Fibroblast of skin of left quadriceps (primary cell): ENCODE measurements at places on chromosomes 1 and 21.

GRCh38 chr1:47843059-47843458 lies 154.1 kb downstream of the TRABD2B start:
- no peak for DNase-seq

DNA sequence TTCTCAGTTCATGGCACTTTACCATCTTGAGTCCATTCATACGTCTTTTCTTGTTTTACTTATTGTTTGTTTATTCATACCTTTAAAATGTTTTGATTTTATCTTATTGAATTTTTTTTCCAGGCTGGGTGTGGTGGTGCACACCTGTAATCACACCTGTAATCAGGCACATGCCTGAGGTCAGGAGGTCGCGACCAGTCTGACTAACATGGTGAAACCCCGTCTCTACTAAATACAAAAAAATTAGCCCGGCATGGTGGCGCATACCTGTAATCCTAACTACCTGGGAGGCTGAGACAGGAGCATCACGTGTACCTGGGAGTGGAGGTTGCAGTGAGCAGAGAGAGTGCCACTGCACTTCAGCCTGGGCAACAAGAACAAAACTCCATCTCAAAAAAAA lies 104.1 kb upstream of the MROH9 start:
- DNase-seq: no peak

GRCh38 chr1:11569954-11570353 lies 84.3 kb downstream of the FBXO2 start:
- no peak for DNase-seq

- DNase-seq: no peak
Measured at GRCh38 chr1:74205266-74205665, 7.2 kb downstream of the FPGT start.

DNA sequence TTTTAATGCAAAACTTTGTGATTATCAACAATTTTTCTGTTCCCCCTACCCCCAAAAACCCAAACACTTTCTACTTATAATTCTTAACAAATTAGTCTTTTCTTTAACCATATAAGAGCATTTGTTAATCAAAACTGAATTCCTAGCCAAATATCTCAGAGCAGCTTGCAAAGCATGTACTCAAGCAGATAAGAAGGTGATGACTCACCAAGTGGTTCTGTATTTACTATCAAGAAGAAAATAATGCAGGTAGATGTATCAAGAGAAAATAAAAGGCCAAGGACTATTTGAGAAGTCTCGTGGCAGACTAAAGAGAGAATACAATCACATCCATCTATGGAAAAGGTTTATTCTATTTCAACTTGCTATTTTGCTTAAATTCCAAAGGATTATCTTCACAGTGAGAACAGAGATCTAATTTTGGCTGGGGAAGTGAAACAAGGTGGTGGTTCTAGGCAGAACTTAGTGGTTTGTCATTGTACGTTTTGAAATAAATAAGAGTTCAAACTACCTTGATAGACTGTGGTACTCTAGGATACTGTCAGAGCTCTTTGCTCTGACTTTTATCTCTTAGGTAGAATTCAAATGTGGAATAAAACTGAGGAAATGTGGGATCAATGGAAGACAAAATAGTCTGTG lies 94.7 kb upstream of the NRIP1 start:
- no peak for DNase-seq

- DNase-seq: peak; percentile 55
Measured at GRCh38 chr1:165580931-165581871, 37.4 kb downstream of the LRRC52 start.

DNA sequence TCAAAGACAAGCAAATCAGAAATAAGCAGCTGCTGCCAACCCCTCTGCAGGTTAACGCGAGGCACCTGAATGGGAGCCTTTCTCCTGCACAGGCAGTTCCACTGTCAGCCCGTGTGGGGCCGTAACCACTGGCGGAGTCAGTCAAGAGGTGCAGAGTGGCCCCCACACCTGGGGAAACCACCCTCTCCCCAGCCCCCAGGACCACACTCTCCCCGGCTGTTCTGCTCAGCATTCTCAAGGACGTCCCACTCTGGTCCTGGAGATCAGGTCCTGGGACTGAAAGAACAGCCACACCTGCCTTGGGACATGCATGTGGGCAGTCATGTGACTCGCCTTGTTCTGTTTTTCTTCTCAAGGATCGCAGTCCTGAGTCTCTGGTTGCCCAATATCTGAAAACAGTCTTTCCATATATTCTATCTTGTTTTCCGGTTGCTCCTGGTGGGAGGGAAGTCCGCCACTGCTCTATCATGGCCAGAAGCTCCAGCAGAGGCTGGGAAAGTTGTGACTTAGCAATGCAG lies 252.5 kb downstream of the PTPRU start:
- DNase-seq: no peak

DNA sequence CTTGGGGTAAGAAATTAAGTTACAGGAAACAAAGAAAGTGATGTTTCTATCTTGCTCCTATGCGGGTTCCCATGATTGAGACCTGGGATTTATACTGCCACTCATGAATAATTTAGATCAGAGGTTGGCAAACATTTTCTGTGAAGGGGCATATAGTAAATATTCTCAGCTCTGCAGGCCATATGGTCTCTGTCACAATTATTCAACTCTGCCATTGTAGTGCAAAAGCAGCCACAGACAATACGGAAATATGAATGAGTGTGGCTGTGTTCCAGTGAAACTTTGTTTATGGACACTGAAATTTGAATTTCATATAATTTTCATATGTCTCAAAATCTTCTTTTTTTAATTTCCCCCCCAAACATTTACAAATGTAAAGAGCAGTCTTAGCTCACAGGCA lies 127.2 kb downstream of the FOXD2 start:
- no peak for DNase-seq

DNA sequence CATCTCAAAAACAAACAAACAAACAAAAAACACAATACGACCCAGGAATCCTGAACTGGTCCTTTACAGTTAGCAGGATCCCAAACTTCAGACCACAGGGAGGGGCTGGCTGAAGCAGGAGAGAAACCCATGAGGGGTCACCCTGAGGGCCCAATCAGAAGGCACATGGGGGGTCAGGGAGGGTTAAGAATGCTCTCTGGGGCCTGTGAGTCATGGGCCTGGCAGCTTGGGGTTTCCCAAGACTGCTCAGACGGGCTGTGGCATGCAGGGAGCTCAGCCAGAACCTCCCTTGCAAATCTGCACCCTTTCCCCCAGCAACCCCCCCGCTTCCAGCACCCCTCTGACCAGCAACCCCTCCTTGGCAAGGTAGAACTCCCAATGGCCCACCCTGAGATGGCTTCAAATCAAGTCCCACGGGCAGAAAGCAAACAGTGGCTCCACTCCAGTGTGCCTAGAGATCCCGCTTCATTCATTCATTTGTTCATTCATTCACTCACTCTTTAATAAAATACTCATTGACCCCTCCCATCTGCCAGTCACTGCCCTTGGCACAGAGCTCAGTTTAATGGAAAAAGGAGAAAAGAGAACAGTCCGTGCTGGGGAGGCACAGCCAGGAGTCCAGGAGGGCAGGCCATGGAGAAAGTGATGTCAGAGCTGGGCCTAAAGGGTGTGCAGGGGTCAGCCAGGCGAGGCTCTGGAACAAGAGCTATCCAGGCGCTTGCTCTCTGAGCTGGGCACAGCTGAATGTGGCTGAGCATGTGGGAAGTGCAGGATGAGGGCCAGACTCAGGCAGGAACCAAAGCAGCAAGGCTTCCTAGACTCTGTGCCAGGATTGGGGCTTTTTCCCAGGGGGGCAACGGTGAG lies 8.2 kb downstream of the UQCRHL start:
- DNase-seq: peak; percentile 91

- no peak for DNase-seq
Measured at GRCh38 chr1:204711103-204711946, 25.8 kb upstream of the LRRN2 start.

- DNase-seq: no peak
Measured at GRCh38 chr1:175536369-175536768, 207.0 kb downstream of the TNR start.

DNA sequence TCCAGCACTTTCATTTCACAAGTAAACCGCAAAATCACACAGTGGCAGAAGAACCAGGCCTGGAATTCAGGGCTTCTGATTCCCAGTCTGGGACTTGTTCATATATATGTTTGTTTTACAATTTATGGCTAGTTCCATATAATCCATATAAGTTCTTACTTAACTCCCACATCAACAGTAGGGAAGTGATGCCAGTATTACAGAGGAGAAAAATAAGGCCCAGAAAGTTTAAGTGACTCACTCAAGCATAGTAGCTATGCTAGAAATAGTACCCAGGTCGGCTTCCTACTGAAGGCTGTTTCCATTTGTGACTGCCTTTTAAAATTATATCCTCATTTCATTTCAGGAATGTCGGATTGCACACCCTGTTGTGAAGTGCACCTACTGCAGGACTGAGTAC lies 1.4 kb downstream of the FAM76A start:
- no peak for DNase-seq

- no peak for DNase-seq
Measured at GRCh38 chr1:201842472-201843027, 13.6 kb downstream of the IPO9 start.

DNA sequence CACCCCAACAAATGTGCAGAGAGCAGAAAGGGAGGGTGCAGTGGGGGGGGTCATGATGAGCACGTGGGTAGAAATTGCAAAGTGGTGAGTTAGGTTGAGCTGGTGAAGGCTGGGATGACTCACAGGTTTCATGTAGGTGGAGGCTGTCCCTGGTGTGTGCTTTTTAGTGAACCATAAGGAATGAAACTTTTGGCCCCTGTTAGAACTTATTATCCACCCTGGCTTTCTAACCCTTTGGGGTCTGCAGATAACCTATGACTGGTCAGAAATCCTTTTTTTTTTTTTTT lies 46.9 kb downstream of the DOP1B start:
- DNase-seq: peak; percentile 47

DNA sequence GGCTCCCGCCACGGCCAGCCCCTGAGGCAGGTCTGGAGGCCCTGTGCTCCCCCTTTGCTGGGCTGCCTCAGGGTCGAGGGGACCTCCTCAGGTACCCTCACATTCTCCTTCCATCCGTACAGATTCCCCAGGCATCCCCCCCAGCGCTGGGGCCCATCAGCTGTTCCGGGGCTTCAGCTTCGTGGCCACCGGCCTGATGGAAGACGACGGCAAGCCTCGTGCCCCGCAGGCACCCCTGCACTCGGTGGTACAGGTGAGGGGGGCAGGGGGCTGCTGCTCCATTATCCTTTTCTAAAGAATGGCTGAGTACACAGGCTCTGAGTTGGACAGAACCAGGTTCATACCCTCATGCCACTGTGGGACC lies 29.1 kb downstream of the RPS6KA1 start:
- DNase-seq: no peak

GRCh38 chr1:109094871-109095270 lies 4.3 kb downstream of the TMEM167B start:
- DNase-seq: no peak

DNA sequence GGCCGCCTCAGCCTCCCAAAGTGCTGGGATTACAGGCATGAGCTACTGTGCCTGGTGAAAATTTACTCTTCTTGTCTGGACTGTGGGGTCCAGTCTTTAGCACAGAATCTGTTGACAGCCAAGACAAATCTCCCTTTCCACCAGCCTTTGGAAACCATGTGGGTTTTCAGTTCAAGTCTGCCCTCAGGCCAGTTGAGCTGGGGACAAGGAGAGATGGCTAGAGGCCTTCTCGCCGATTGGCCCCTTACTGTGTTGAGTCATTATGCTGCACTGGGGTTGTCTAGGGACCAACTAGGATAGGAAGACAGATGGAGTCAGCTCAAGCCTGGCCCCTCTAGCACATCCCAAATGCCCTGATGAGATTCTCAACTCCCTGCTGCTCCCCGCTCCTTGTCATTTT lies 8.6 kb upstream of the NKAIN1 start:
- DNase-seq: no peak

DNA sequence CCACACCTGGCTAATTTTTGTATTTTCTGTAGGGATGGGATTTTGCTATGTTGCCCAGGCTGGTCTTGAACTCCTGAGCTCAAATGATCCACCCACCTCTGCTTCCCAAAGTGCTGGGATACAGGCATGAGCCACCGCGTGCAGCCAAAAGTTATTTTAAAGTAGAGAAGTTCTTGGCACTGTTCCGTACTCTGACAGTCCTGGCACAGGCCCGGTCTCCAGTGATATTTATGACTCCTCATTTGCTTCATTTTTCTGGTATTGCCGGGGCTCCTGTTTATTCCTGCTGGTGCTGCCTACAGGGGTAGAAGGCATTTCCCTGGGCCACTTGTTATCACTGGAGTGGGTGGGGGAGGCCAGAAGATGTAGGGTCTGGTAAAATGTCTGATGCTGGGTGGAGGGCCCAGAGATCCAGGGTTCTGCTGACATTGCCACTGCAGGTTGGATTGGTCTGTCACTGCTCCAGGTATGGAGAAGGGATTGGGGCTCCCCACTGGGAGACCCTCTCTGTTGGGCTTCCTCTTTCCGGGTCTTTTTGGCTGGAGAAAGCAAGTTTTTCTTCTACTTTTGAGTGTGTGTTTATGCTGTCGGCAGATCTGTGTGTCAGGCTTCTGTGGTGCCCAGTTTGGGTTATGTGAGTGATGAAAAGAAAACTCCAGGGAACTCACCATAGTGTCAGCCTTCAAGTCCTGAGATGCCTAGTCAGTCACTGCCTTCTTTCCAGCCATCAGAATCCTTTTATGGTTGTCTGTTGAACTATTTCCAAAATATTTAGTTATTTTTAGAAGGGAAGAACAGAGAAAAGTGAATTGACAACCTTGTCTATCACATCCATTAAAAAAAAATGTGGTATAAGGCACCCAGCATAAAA lies 4.5 kb downstream of the MROH7 start:
- DNase-seq: no peak

GRCh38 chr21:45299864-45300785 lies 12.4 kb upstream of the POFUT2 start:
- no peak for DNase-seq

DNA sequence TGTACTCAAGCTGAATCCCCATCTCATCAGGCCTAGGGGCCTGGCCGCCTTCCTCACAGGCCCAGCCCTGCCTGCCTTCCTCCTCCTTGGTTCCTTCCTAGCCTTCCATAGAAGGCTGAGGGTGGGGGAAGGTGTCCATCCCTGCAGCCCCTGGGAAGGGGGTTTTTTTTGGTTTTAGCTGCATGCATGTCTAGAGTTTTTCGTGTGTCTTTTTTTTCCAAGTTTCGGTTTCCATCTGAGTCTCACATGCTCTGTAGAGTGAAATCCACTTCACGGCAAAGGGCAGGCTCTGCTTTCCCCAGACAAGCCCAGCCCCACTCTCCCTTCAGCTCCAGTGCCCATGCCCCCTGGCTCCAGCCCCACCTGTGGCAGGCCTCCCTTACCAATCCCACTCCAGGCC lies 32.1 kb downstream of the GRHL3 start:
- no peak for DNase-seq

- peak; percentile 60 for DNase-seq
Measured at GRCh38 chr1:89804642-89805237, 16.1 kb upstream of the LRRC8D start.

GRCh38 chr21:38227401-38227800 lies 29.4 kb upstream of the KCNJ15 start:
- no peak for DNase-seq

GRCh38 chr1:178651742-178652141 lies 73.3 kb upstream of the RALGPS2 start:
- no peak for DNase-seq

- DNase-seq: no peak
Measured at GRCh38 chr1:212074856-212075255, 39.3 kb downstream of the DTL start.

DNA sequence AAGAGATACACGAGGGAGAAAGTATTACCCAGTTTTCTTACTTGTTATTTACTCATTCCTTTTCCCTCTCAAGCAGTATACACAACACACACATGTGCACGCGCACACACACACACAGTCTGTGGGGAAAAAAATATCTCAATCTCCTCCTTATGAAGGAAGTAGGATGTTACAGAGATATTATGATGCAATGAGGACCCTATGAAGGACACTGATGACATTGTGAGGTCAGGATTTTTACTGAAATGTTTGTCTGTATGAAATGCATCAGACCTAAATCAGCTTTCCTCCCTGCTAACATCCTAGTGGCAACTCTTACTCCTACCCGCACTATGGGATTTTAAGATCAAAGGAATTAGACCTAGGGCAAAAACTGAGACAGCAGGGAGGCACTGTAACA lies at the start of gene WDR64:
Gene WDR64 (plus strand): TSS at position 270 of the 400 bp plus-strand sequence. CDS start 204 bp downstream, outside the sequence.
- no peak for DNase-seq
